ENCODE measurements at places on chromosomes 16 and 17.

GRCh38 chr16:14483819-14484385 lies 146.2 kb downstream of the PARN start:
- DNase-seq, result no peak

- no peak for DNase-seq
Measured at GRCh38 chr17:75588596-75589011, 1.0 kb downstream of the MYO15B start.

DNA sequence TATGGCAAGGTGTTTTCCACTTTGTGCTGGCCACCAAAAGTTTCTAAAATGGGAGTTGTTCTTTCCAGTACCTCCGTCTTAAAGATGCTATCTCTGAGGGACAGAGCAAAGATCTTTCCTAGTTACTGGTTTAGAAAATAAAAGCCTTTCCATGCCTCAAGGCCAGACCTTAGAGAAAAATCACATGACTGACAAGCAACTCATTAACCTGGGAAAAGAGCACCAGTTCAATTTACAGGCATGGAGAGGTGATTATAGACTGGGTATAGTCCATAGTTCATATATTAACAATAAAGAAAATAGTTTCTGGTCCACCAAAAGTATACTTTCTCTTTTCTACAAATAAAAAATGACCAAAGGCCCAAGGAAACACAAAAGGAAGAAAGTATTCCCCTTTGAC lies 230.7 kb downstream of the TOX3 start:
- DNase-seq, result no peak

DNA sequence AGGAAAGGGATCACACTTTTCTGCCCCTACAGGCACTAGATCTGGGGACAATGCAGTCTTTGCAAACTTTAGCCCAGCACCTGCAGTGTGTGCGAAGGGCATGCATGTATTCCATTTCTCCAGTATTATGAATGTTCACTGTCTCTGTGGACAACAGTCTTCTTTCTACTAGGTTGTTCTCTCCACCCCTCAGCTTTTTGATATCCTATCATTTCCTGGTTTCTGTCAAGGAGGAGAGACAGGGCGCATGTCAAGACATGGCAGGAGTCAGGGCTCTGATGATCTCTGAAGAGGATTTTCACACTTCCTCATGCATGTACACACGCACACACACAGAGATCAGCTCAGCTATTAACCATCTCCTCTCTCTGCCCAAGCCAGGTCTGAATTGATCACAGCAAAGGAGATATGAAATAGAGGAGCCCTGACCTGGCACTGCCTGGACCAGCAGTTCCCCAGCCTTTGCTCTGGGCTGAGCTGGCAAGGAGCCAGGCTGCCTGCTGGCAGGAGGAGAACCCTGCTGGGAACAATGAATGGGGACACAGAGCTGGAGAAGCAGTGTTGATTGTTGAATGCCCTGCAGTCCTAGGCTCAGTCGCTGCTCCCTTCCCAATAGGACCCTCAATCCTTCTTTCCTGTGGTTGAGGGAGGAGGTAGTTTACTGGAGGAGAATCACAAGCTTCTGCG lies 2.6 kb downstream of the GPR179 start:
- DNase-seq, result peak; percentile 37

GRCh38 chr16:375212-375611 lies 4.9 kb upstream of the MRPL28 start:
- DNase-seq, result no peak

DNA sequence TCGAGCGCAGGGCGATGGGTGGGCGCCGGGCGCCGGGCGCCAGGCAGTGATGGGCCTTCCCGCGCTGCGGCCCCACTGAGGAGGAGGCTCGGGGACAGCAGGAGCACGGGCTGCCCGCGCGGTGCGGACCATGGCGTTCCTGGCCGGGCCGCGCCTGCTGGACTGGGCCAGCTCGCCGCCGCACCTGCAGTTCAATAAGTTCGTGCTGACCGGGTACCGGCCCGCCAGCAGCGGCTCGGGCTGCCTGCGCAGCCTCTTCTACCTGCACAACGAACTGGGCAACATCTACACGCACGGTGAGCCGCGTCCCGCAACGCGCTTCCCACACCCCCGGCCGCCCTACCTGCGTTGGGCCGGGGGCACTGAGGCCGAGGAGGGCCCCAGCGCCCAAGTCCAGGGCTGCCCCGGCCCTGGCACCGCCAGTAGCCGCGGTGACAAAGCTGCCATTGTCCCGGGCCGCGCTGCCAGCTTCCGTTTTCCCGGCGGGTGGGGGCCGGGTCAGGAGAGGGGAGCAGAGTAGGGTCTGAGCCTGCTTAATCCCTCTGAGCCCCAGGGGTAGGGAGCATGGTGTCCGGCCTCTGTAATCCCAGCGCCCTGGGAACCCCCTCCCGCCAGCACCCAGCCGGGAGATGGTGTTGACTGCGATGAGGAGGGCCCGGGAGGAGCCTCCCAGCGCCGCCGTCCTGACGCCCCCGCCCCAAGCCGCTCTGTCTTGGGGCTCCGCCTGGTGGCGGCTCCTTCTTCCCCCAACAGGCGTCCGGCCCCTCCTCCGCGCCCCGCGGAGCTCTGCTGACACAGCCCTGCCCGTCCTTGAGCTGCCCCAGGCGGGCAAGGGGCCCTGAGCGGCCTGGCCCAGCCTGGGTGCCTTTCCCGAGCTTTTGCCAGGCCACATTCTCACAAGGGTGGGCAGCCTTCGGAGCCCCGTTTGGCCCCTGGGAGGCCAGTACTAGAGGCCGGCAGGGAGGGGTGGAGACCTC lies 685 bp downstream of the PAQR4 start:
- peak; percentile 34 for DNase-seq
